Umbilical cord (tissue), 2 donors: ENCODE measurements at places on chromosomes 6 and 20.

- DNase-seq, result peak; percentile 90
Measured at GRCh38 chr20:21182832-21183563, 57.1 kb downstream of the KIZ start.

GRCh38 chr20:14992961-14993360 is 655.5 kb upstream of the FLRT3 start:
- DNase-seq, result no peak

- peak; percentile 82 for DNase-seq
Measured at GRCh38 chr20:35055445-35056276, 36.9 kb downstream of the TRPC4AP start.

GRCh38 chr20:61629602-61630390 is 377.7 kb downstream of the CDH4 start:
- DNase-seq, result peak; percentile 9

DNA sequence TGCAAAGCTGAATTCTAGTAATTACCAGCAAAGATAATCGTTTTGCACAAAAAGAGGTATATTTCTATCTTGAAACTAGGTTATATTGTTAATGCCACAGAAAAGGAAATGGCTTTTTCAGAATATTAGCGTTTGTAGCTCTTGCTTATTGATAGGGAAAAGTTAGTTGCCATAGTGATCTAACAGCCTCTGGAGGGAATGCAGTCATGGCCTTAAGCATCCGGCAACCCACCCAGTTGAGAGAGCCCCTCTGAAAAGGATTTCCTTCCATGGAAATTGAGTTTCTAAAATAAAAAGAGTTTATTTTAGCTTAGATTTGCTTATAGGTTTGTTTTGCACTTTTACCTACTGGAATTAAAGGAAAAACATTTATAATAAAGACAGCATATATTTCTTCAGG is 224.5 kb downstream of the BCKDHB start:
- no peak for DNase-seq

- DNase-seq, result no peak
Measured at GRCh38 chr6:130183271-130184222, 39.2 kb downstream of the SAMD3 start.

- DNase-seq, result peak; percentile 38
Measured at GRCh38 chr6:46491201-46491627, at the start of gene RCAN2. Gene RCAN2 (minus strand): TSS chr6:46491449.

DNA sequence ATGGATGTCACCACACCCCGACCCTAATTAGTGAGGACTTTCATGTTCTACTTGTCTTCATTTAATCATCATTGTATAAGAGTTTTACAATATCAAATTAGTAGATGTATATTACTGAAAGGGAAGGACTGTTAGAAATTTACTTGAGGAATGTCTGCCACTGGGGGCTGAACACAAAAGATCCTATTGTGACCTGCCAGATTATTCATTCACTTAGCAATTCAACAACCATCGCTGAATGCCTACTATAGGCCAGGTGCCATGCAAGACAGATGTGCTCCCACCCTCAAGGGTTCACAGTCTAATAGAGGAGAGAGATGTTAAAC is 8.0 kb upstream of the RBCK1 start:
- no peak for DNase-seq

GRCh38 chr20:32872266-32872665 is 13.5 kb downstream of the EFCAB8 start:
- no peak for DNase-seq

- DNase-seq, result no peak
Measured at GRCh38 chr6:39054577-39055142, 6.1 kb downstream of the GLP1R start.

GRCh38 chr6:134910593-134910935 is 39.3 kb downstream of the ALDH8A1 start:
- no peak for DNase-seq

- DNase-seq, result peak; percentile 6
Measured at GRCh38 chr20:25353747-25354705, 36.6 kb downstream of the ABHD12 start.

DNA sequence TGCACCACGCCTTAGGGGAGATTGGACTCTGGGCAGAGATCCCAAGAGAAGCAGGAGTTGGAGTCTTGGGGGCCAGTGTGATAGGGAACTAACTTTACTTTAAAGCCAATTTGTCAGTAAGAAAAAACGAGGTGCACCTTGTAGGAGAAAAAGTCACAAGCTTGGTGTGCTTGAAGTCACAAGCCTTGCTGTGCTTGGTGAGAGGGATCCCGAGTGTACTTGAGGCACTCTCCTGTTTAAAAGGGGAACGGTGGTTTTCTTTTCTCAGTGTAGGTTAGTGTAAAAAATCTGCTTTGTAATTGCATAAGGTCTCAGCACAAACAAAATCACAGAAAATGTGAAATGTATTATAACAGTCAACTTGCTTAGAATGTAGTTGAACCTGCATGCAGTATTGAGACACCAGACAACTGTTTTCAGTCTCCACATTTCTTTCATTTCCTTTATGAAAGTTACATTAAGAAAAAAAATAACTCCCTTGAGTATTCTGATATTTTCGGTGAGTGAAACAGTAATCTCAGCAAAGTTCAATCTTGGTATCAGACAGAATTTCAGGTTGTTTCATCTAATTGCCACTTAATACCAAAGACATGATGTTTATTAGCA is 111.1 kb upstream of the DUSP22 start:
- DNase-seq, result no peak

GRCh38 chr6:87483929-87484328 is 11.2 kb downstream of the SLC35A1 start:
- no peak for DNase-seq

DNA sequence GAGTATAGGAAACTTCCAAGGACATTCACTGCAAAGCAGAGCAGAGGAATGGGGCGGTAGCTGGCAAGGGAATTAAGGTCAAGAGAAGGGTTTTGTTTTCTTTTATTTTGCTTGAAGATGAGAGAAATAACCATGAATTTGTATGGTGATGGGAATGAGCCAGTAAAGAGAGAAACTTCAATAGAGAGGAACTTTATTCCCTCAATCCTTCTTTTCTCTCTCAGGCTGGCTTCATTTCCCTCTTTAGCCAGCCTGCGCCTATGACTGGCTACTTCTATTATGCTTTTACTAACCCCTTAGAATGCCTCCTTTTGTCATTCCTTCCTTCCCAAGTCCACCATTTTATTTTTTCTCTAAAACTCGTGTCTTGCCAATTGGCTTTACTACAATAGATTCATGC is 101.4 kb upstream of the CEP85L start:
- DNase-seq, result no peak

DNA sequence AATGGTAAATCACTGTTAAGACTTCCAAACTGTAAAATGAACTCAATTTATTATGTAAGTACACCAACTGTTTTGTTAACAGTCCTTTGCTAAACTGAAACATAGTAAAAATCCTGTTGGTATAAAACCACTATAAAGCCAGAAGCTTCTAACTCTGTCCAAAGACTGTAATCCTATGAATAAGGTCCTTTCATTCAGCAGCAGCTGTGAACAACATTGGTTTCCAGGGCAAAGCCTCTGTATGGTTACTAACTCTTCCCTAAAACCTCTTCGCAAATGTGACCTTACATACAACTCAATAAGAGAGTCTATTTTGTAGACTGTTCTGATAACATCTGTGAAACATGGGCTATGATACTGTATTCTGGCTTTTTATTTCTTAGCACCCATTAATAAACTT is 40.1 kb downstream of the NUP153 start:
- DNase-seq, result no peak

- no peak for DNase-seq
Measured at GRCh38 chr20:47428164-47428563, 71.7 kb upstream of the ZMYND8 start.

DNA sequence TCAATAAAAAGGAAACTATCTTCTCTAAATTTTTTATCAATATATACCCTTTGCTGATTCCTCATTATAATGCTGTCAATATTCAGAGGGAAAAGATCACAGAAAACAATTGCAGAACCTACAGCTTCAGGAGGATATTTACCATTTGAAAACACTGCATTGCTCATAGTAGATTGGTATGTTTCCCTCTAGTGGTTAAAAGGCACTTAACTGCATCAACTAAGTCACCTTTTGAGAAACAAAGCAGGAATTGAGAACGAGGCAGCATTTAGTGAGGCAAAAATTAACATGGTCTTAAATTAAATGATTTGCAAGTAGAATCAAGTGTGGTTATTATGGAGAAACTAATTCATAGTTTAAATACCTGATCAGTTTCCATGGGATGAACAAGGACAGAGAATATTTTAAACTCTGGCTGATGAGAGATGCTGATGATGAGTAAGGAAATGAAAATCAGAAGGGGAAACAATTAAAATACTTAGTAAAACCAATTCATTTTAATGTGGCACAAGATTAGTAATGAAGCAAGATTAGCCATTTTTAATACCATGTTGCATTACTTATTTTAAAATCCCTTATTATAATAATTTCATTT is 642.1 kb downstream of the EPHA7 start:
- peak; percentile 58 for DNase-seq

DNA sequence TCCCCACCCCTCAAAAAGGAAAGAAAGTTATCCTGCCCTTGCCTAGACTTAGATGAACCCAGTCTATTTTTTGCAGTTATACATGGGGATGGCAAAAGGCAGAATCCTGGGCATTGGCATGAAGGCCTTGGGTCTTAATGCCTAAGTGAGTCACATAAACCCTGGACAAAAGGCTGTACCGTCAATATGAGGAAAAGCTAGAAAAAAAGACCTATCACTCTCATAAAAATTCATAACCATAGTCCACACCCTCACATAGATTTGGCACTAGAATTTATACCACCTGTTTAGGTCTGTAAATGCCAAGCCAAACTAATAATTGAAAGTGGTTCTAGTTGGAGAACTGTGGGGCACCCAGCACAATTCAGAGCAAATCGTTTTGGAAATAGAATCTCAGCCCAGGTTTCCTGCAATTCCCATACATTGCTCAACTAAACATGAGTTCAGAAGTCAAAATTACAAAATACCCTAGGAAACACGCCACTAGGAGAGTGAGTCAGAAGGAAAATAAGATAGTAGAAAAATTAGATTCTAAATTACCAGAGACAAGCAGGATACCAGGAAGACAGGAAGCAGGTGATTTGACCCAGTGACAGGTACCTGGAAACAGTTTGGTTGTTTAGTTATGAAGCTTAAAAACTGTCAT is 70.4 kb upstream of the FUCA2 start:
- no peak for DNase-seq

- no peak for DNase-seq
Measured at GRCh38 chr20:54506643-54507042, 31.2 kb downstream of the DOK5 start.
